ENCODE measurements at places on chromosomes 4 and X. TPM values are rescaled to one million over a fixed set of nuclear protein-coding genes. Genes with fewer than 3 reads are reported as not detected.

Gene INPP4B
- 0.07 TPM for total RNA-seq

DNA sequence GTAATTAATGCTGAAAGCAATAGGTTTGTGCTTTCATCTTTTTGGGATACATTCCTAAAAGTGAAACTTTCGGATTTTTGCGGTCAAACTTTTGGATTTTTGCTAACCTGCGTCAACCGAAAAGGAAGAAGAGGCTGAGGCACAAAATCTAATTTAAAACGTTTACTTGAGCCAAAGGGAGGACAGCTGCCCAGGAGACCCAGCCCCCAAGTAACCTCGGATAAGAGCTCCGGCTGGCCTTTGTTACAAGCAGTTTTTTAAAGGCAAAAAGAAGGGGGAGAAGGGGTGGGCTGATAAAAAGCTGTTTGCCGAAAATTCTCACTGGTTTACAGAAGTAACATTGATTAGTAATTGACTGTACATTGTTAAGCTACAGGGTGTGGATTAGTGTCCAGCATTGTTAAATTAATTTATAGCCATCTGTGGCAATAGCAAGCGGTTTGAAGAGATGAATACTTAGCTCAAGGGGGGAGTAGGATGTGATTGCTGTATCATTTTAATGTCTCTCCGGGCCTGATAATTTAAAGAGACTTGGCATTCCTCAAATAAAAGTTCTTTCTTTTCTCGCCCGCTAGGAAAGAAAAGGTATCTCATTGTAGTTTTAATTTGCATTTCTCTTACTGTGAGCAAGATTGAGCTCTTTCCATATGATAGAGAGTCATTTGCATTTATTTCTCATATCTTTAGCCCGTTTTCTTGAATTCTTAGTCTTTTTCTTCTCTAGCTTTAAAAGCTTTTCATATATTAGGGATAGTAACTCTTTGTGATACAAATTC is 59.1 kb upstream of the USP9X start:
- DNase-seq = peak; percentile 60
- H3K27me3 ChIP-seq = no peaks in the 10 kb centered on the region
- peak overlapping the region; percentile 97 for H3K27ac ChIP-seq

DNA sequence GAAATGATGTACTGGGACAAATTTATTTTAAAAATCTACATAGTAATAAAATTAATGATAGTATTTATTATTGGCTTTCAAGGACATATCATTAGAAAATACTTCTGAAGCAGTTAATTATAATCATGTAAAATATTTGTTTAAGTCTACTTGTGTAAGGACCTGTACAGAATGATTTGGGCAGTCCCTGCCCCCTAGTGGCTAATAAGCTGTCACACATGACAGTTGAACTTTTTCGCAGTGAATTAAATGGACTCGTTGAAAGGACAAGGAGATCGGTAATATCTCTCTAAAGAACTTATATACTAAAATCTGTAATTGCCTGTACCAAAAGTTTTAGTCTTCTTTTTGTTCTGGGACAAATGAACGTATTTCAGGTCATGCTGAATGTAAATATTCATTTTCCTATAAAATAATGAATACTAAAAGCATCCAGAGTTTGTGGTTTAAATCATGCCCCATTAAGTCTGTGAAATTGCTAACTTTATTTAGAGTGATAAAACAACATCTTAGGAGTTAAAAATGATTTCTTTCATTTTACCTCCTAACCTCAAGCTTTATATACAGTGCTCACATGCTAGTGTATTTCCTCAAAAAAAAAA is 13.6 kb downstream of the EXOC1 start:
- no peaks in the 10 kb centered on the region for H3K27me3 ChIP-seq
- no peak for DNase-seq
- no peak overlapping the region for H3K4me3 ChIP-seq

Gene GUCY1B1
- 0.59 TPM for total RNA-seq

DNA sequence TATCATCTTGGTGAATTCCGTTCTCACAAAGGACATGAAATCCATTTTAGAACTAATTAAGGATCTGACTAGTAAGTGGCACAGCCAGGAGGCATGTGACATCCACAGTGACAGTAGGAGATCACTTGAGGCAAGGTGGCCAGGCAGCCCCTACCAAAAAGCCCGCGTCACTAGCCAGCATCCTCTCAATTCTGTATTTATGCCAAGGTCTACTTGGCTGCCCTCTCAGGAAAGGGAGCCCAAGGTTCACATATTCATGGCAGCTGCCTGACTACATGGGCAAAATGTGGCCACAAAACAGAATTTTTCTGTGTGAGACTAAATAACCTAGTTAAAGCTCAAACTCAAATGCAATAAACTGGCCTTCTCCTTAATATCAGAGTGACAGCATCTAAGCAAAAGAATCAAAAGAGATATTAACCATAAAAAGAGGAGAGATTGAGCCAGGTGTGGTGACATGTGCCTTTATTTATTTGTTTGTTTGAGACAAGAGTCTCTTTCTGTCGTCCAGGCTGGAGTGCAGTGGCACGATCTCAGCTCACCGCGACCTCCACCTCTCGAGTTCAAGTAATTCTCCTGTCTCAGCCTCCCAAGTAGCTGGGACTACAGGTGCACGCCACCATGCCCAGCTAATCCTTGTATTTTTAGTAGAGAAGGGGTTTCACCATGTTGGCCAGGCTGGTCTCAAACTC is 51.5 kb downstream of the SLC9A7 start:
- DNase-seq = no peak
- H3K4me3 ChIP-seq = no peak overlapping the region
- H3K36me3 ChIP-seq = peaks cover 3% of the 10 kb centered on the region
- H3K4me1 ChIP-seq = no peaks in the 10 kb centered on the region

GRCh38 chr4:151184523-151185458 is 85.4 kb downstream of the RPS3A start:
- no peak overlapping the region for H3K4me3 ChIP-seq
- no peak for DNase-seq
- no peaks in the 10 kb centered on the region for H3K4me1 ChIP-seq

Gene GPRASP1
- total RNA-seq = 3.2 TPM

- H3K27ac ChIP-seq = no peak overlapping the region
- no peaks in the 10 kb centered on the region for H3K36me3 ChIP-seq
- no peaks in the 10 kb centered on the region for H3K4me1 ChIP-seq
- no peaks in the 10 kb centered on the region for H3K27me3 ChIP-seq
- no peak overlapping the region for H3K4me3 ChIP-seq
- DNase-seq = no peak
These were observed 219.5 kb upstream of the DKK2 start for GRCh38 chr4:107255596-107255995.

- H3K27me3 ChIP-seq = no peaks in the 10 kb centered on the region
- no peak for DNase-seq
- no peak overlapping the region for H3K27ac ChIP-seq
- H3K4me1 ChIP-seq = no peaks in the 10 kb centered on the region
These were observed 31.5 kb downstream of the TMEM184C start for GRCh38 chr4:147648656-147649055.

Gene TEX13B
- total RNA-seq = 0.42 TPM

GRCh38 chrX:68763481-68763880 is 65.3 kb upstream of the EFNB1 start:
- H3K27ac ChIP-seq = no peak overlapping the region
- peaks cover 2% of the 10 kb centered on the region for H3K36me3 ChIP-seq
- no peaks in the 10 kb centered on the region for H3K4me1 ChIP-seq
- peak; percentile 2 for DNase-seq
- no peak overlapping the region for H3K4me3 ChIP-seq

DNA sequence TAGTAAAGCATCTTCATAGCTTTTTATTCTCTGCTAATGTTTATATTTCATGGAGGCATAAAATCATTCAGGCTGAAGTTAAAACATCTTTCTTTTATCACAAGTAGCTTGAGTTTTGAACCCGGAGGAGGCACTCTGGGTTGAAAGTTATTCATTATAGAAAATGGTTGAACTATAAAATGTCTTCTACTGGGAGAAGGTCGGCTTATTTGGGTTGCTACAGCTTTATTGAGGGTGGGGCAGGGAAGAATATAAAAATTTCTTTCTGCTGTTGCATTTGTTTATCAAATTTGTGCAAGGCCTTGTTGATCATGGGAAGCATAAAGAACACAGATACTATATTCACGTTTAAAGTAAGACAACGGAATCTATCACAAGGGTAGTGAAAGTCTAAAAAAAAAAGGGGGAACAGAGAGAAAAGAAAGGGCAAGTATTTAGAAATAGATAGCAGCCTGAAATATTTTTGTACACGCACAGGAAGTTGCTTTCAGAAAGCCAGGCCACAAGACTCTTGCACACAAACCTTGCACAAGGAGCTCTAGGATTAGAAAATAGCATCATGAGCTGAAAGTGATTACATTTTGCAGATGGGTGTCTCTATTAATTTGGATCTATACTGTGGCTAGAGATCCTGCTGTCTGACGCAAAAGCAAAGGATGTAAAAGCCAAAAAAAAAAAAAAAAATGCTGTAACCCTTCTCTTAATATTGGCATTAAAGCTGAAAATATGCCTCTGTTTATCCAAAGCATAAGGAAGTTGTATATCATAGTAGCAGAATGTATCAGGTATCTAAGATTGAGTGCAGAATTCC is 37.2 kb upstream of the FAM9C start:
- H3K27ac ChIP-seq = no peak overlapping the region
- no peaks in the 10 kb centered on the region for H3K27me3 ChIP-seq
- no peaks in the 10 kb centered on the region for H3K4me1 ChIP-seq
- no peak for DNase-seq
- no peak overlapping the region for H3K4me3 ChIP-seq

Gene VCX3A
- 0.28 TPM for total RNA-seq

- no peaks in the 10 kb centered on the region for H3K27me3 ChIP-seq
- H3K4me3 ChIP-seq = no peak overlapping the region
- H3K36me3 ChIP-seq = peaks cover 43% of the 10 kb centered on the region
- DNase-seq = no peak
These were observed 17.0 kb downstream of the NELFA start for GRCh38 chr4:1991596-1992434.

DNA sequence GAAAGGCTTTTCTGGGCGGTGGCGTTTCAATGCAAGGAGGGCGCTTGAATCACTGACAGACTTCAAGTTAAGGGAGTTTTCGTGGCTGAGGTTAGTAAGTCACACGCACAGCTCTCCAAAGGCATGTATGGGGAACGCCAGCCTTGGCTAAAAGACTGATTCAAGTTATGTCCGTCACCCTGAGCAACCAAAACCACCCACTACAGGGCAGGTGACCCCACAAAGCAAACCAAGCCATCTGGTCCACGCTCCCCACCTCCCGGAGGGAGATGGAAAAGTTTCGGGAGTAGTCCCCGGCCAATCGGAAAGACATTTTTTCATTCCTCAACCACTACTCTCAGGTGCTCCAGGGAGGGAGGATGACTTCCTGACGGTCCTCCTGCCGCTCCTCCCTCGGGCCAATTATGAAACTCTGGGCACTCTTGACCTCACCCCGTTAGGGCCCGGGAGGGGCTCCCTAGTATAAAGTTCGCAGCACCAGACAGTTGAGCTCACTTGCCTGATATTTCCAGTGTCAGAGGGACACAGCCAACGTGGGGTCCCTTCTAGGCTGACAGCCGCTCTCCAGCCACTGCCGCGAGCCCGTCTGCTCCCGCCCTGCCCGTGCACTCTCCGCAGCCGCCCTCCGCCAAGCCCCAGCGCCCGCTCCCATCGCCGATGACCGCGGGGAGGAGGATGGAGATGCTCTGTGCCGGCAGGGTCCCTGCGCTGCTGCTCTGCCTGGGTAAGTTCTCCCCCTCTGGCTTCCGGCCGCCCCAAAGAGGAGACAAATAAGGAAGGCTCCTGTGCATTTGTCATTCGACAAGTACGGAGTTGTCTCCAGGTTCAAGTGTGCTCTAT is at the start of gene EREG:
Gene EREG (plus strand): TSS at position 494 of the 840 bp plus-strand sequence. CDS start 164 bp downstream, at position 658.
- H3K4me1 ChIP-seq = no peaks in the 10 kb centered on the region
- DNase-seq = peak; percentile 79
- H3K4me3 ChIP-seq = peak within 1 kb of the TSS; percentile 83

- H3K27ac ChIP-seq = no peak overlapping the region
- DNase-seq = no peak
- no peak overlapping the region for H3K4me3 ChIP-seq
- H3K27me3 ChIP-seq = no peaks in the 10 kb centered on the region
These were observed 363.4 kb upstream of the BOD1L1 start for GRCh38 chr4:13990596-13991589.

DNA sequence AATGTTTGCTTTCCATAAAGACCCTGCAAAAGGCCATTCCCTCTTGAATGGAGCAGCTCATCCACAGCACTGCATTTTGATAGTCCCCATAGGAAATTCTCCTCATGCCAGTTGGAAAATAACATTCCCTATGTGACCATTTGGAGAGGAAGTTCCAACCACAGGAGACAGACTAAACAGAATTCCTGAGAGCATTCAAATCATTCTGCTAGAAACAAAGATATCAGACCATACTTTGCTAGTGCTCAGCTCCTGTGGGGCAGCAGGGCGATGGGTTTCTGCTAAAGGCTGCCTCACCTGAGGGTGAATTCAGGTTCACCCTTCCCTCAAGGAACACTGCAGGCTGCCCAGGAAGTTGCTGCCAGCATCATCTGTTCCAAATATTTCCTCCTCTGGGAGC is 58.8 kb downstream of the LNX1 start:
- DNase-seq = no peak
- H3K4me3 ChIP-seq = no peak overlapping the region
- H3K27ac ChIP-seq = no peak overlapping the region
- H3K27me3 ChIP-seq = no peaks in the 10 kb centered on the region
- no peaks in the 10 kb centered on the region for H3K36me3 ChIP-seq

Gene SLITRK4
- total RNA-seq = 1.5 TPM

- DNase-seq = no peak
- H3K4me1 ChIP-seq = no peaks in the 10 kb centered on the region
- H3K27me3 ChIP-seq = no peaks in the 10 kb centered on the region
- H3K4me3 ChIP-seq = no peak overlapping the region
These were observed 349.1 kb downstream of the PCDH10 start for GRCh38 chr4:133498149-133498548.

All from H9 (cell line).